ENCODE measurements at places on chromosomes 2 and 18. TPM values are rescaled to one million over a fixed set of nuclear protein-coding genes. Genes with fewer than 3 reads are reported as not detected.

Gene CRYGD
- not detected for total RNA-seq

Gene ADD2
- 4.3 TPM for total RNA-seq

Gene EVX2
- not detected for total RNA-seq

Gene TWSG1
- total RNA-seq: 60.2 TPM

Gene ZSCAN30
- 9.6 TPM for total RNA-seq

Gene GKN1
- not detected for total RNA-seq

Gene ZFP36L2
- 5.1 TPM for total RNA-seq

Gene CTAGE1
- total RNA-seq: 0.09 TPM

Gene HOXD4
- 2.8 TPM for total RNA-seq

Gene DUSP19
- 1.6 TPM for total RNA-seq

Gene WDR35
- 11.5 TPM for total RNA-seq

Gene NCKAP5
- total RNA-seq: 0.27 TPM

Gene RIT2
- total RNA-seq: not detected

Gene SOWAHC
- 2.6 TPM for total RNA-seq

Gene SP5
- not detected for total RNA-seq

Gene TRAK2
- 25.5 TPM for total RNA-seq

Gene VAPA
- 203 TPM for total RNA-seq

Gene UGT1A8
- not detected for total RNA-seq

Gene ANKRD62
- total RNA-seq: not detected

Gene KIDINS220
- total RNA-seq: 48.5 TPM

Gene GAL3ST2
- not detected for total RNA-seq

Gene MARCHF4
- total RNA-seq: 7.2 TPM

Gene VWA3B
- total RNA-seq: not detected

Gene PID1
- total RNA-seq: 2.2 TPM

Gene SIX2
- total RNA-seq: under 0.01 TPM

Gene ALK
- total RNA-seq: not detected

Gene CFAP53
- total RNA-seq: 0.28 TPM

Gene ANKRD30BL
- total RNA-seq: not detected

Gene SERPINB7
- not detected for total RNA-seq

Gene ERICH2
- not detected for total RNA-seq

Gene ILKAP
- total RNA-seq: 20.8 TPM

Gene CXCR2
- total RNA-seq: not detected

Gene RBM43
- 2.8 TPM for total RNA-seq

Gene COL4A3
- 0.19 TPM for total RNA-seq

Gene OTOS
- total RNA-seq: not detected

Gene PHOSPHO2
- 2.3 TPM for total RNA-seq

Gene CDH7
- total RNA-seq: not detected

Gene THADA
- total RNA-seq: 24.3 TPM

Gene TIMM21
- total RNA-seq: 41.5 TPM

Gene TEKT4
- total RNA-seq: not detected

Gene CHRND
- total RNA-seq: not detected

Gene WNT10A
- total RNA-seq: not detected

Gene FOXD4L1
- not detected for total RNA-seq

Gene HK2
- 14.9 TPM for total RNA-seq

Gene POLR1A
- total RNA-seq: 13.4 TPM

Gene ELP2
- total RNA-seq: 117 TPM

All from endothelial cell of coronary artery (primary cell).